ENCODE measurements at places on chromosomes 16 and 17.

DNA sequence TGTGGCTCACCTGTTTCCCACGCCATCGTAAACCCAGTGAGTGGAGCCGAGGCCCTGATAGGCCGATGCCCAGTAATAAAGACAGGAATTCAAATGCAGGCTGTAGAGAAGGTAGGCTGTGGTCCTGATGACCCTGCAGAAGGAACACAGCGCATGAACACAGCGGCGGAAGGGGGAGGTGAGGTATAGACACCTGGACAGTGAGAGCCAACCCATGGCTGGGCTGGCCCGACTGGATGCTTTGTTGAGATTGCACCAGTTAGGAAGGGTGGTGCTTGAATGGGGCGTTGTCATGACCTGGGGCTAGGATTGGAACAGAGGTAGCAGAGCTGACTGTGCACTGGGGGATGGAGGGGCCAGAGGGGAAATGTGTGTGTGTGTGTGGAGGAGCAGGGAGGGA lies 59.2 kb downstream of the CNGB1 start:
- DNase-seq = no peak

- no peak for DNase-seq
These were observed 155.7 kb downstream of the CMIP start for GRCh38 chr16:81600275-81600674.

- DNase-seq = no peak
These were observed 103.1 kb downstream of the SDK2 start for GRCh38 chr17:73541111-73541510.

GRCh38 chr17:1126801-1127550 lies 52.8 kb downstream of the ABR start:
- peak; percentile 59 for DNase-seq

DNA sequence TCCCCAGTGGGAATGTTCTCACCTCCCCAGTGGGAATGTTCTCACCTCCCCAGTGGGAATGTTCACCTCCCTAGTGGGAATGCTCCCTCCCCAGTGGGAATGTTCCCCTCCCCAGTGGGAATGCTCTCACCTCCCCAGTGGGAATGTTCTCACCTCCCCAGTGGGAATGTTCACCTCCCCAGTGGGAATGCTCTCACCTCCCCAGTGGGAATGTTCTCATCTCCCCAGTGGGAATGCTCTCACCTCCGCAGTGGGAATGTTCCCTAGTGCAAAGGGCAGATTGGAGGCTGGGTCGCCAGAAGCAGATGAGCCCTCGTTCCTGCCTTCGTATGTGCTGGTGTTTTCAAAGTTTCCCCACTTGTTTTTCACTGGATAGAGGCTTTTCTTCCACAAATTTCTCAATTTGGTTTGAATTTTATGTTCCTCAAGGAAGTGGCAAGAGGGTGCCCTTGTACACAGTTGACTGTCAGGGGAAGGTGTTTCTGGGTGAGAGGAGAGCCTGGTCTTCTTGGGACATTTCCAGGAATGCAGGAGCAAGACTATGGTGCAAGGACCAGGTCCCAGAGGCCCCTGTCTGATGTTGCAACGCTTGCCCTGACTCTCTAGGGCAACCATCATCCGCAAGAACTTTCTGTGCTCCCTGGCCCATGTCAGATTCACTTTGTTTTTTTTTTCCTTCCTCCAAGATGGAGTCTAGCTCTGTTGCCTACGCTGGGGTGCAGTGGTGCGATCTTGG lies 34.0 kb downstream of the TRARG1 start:
- no peak for DNase-seq

All from ascending aorta (tissue), 2 donors.